Activated naive CD8-positive, alpha-beta T cell treated with anti-CD3 and anti-CD28 coated beads, Interleukin-2, amount 50 U/mL, for 16 hours (primary cell): ENCODE measurements at places on chromosomes 7 and 10.

DNA sequence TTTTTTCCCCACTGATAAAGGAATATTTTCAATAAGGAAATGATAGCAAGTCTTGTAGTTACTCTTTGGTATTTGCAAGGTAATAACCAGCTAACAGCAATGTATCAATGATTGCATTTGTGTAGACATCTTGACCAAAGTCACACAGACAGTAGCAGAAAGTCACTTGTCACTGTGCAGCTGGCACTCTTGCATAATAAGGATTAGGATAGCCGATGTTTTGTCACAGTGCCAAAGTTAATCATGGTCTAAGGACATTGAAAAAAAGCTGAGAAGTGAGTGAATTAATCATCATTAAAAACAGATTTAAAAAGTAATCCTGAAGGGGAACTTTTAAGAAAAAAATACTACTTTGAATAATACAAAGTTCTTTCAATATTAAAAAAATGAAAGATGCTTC lies 834.3 kb upstream of the C7orf33 start:
- no peak for DNase-seq

DNA sequence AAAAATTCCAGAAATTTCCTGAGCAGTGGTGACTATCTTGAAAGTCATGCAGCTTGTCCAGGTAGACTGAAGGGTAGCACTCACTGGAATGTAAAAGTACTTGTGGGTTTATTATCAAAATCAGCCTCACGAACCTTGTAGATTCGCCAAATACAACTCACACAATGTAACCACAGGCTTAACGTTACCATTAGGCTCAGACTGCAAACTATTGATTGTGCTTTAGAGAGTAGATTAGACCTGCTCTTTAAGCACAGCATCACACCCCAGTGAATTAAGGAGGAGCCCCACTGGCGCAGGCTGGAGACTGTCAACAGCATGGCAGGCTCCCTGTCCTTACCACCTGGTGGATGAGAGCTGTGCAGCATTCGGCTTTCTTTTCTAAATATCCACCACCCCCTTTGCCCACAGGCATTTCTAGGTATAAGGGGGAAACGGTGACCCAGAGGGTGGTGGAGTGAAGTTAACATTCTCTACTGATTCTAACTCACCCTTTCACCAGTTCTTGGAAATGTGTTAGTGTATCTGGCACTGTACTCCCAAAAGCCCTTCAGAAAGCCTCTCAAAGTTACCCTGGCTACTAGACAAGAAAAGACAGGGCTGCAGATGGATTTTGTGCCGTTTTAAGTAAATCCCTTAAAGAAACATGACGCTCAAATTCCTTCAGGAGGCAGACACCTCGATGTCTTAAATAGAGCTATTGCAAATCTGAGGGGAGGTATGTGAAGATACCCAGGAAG lies 56.6 kb downstream of the GSDME start:
- no peak for DNase-seq

- no peak for DNase-seq
These were observed 116.6 kb upstream of the WDR11 start for GRCh38 chr10:120734483-120735078.

GRCh38 chr10:119919826-119920225 lies 27.3 kb downstream of the SEC23IP start:
- no peak for DNase-seq

DNA sequence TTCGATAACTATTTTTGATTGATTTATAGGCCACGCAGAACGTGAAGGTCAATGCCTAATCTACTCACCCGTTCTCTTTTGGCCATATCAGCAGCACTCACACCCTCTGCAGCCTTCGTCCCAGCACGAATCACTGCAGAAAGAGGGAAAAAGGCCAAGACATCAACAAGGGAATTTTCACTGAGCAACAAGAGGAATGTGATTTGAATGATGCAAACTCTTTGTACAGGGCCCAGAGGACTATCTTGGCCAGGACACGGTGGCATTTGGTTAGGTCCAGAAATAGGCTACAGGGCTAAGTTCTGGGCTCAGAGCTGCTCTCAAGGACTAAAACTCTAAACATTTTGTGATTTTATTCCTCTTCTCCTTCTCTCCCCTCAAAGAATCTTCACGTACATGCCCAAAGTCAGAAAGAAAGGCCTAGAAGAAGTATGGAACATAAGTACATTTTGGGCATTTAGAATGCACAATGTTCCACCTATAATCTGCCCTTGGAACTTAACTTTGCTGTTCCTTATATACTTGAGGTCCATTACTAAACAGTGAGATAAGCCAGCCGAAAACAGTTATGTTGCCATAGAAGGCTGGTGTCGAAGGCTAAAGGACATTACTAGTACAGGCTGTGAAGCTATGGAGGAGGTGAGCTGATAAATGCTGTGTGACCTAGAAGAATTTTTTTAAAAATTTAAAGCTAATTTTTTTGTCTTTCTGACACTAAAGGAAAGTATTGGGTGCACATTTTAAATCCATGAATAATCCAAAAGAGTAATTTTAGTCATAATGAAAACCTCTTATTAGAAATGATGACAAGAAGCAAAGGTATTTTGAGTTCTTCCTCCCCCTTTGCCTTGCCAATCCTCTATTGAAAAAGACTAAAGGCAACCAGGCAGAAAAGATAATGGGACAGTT lies 20.0 kb downstream of the RBM28 start:
- no peak for DNase-seq

DNA sequence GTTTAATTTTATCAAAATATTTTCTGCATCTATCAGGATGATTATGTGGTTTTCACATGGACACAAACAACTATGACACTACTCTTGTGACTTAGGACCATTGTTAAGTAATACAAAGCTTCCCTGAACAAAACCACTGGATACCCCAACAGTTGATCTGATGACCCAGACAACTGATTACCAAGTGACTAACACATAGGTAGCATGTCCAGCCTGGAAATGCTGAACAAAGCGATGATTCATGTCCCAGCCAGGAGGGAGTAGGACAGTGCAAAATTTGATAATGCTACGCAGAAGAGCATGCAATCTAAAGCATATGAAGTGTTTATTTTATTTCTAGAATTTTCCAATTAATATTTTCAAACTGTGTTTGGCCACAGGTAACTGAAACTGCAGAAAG lies 8.9 kb upstream of the PNLIP start:
- DNase-seq: no peak

- DNase-seq: no peak
These were observed 724.0 kb downstream of the GRID1 start for GRCh38 chr10:85642421-85643170.

GRCh38 chr10:132095403-132096113 lies 29.8 kb downstream of the JAKMIP3 start:
- DNase-seq: no peak

- DNase-seq: no peak
These were observed 2.9 kb downstream of the LRMDA start for GRCh38 chr10:75434291-75434690.

GRCh38 chr10:91350651-91351081 lies 59.5 kb upstream of the HECTD2 start:
- no peak for DNase-seq

- DNase-seq: no peak
These were observed 4.8 kb upstream of the FAM24B start for GRCh38 chr10:122884166-122884565.

- DNase-seq: no peak
These were observed 6.5 kb downstream of the C10orf95 start for GRCh38 chr10:102444851-102445250.

GRCh38 chr7:137990251-137990941 lies 11.5 kb downstream of the CREB3L2 start:
- DNase-seq: no peak

DNA sequence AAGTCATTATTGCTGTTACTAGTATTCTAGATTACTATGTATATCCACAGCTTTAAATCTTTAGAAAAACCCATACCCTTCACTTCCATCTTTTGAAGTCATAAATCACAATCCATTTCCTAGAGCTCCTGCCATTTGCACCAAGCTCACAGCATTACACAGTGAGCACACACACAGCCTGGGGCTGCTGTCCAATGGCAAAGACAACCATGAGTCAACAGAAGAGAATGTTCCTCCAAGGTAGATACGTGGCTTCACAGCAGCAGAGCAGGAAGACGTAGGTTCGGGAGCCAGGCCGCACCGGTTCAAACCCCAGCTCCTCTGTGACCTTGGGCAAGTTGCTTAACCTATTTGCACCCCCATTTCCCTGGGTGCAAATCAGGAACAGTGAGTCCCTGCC lies 234.6 kb downstream of the DIP2C start:
- no peak for DNase-seq

DNA sequence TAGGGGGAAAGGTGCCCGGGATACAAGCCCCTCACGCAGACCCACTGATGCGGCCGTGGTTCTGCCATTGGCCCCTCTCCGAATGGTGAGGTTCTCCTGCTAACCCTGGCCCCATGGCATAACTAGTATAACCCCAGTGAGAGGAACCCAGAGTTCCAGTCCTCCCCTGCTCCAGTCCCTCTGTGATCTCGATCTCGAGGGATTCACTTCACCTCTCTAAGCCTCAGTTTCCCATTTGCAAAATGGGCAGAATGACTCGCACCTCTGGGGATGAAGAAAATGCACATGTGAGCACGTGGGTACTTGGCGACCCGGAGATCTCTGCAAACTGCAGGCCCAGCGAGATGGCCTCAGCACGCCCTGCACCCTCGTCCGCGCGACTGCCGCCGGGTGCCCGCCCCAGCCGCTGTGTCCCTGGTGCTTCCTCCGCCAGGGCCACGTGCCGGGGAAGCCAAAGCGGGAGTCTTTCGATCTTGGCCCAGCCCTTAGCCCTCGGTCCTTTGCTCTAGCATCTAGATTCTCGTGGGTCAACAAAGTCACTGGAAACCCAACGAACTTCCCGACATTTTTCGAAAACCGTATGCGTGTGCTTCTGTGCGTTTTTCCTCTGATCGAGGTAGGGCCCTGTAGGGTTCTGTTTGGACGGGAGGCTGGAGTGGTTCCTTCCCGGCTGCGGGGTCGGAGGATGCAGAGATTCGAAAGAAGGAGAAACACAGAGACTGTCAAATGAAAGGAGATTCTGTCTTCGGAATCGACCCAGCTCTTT lies 169.8 kb downstream of the UBE2H start:
- no peak for DNase-seq

DNA sequence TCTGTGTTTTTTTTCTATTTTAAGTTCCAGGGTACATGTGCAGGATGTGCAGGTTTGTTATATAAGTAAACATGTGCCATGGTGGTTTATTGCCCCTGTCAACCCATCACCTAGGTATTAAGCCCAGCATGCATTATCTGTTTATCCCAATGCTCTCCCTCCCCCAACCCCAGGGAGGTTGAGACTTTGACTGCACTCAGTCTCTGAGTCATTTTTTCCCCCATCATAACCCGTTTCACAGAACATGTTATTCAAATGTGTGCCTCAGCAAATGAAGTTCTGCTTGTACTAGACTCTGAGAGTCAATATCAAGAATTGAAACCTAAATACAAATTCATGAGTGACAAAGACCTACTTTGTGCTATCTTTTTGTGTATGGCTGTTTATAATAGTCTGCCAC lies 70.0 kb upstream of the CYP26C1 start:
- DNase-seq: no peak

DNA sequence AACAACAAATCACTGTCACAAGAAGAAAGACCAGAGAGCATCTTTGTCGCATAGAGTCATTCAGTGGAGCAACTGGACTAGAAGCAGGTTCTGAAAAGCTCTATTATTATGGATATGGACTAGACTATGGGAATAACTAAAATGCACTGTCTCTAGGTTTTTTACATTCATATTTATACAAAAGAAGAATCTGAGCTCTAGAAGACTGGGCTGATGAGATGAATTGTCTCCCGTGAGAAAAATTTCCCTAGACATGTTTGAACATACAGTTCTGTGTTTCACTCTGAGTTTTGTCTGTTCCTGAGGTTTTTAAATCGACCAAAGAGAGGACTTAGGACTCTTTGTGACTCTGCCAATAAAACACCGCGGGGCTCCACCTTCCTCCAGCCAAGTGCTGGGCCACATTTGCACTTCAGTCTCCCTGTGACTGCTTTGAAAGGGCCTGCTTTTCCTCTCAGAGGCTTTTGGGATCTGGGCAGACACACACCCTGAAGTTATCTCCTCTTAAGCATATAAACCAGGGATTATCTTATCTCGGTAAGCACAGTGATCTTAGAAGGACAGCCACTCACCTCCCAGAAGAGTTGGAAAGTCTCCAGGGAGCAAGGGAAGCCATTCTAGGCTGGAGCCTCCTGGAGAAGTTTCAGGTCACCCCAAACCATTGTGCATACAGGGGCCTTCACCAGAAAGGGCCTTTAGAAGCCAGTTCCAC lies 101.0 kb upstream of the JCAD start:
- no peak for DNase-seq

GRCh38 chr7:982511-983003 lies 424 bp upstream of the CYP2W1 start:
- no peak for DNase-seq

GRCh38 chr10:122754491-122755235 lies 55.0 kb upstream of the C10orf120 start:
- DNase-seq: no peak

DNA sequence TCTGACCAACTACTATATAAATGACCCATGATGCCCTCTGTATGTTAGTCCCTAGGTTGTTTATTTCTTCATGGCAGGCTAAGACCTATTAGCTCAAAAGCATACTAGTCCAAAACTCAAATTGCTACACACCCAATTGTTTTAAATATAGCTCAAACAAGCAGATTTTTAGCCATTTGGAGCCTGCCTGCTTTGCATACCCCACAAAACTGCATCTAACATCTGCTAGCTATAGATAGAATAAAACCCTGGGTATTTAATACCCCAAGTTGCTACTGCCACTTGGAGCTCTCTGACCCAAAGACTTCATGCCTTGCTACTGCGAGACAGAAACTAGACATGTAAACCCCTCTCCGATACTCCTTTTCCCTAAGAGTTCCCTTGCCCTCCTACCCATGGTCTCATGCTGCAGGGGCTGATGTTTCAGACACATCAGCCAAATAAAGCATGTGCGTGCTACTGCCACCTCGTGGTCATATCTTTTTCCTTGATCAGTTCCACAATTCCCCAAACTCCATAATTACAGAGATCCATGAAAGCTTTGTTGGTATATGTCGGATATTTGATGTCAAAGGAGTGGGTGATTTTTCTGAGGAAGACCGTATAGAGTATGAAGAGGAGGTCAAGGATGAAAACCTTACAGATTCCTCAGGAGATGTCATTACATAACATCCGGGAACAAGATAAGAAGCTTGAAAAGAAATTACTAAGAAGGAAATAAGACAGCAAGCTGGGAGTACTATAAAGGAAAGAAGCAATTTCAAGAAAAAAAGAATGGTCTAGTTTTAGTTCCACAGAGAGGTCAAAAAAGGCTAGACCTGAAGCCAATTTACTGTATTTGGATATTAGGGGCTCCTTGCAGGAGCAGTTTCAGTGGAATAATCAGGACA lies 386.6 kb downstream of the SH2D4B start:
- no peak for DNase-seq

DNA sequence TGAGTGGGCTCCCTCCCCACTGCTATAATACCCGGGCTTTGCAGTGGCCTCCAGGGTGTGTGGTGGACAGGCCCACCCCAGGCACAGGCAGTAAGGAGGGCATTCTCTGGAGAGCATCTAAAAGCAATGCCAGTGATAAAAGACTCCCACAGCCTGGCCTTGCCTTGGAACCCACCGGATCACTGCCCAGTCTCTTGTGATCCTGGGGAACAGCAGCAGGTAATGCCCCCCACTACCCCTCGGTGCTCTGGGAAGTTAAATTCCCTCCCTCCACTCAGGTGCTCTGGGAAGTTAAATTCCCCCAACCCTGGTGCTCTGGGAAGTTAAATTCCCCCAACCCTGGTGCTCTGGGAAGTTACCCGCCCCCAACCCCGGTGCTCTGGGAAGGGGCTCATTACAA lies 565.2 kb downstream of the TCERG1L start:
- no peak for DNase-seq

- no peak for DNase-seq
These were observed 146.5 kb downstream of the HGF start for GRCh38 chr7:81623251-81623855.
